Natural killer cell treated with Interleukin-12 subunit alpha and Interleukin-12 subunit beta and Interleukin-15 and Interleukin-18, amount 100 ng/mL, for 72 hours (primary cell): ENCODE measurements at places on chromosomes 5 and 9. TPM values are rescaled to one million over a fixed set of nuclear protein-coding genes. Genes with fewer than 3 reads are reported as not detected.
A peak's percentile ranks its signal among the peaks of the same experiment; 100 is the strongest.

FGF1 gene
- total RNA-seq: not detected

SEMA6A gene
- not detected for total RNA-seq

KLF9 gene
- total RNA-seq: 4.0 TPM

TICAM2 gene
- total RNA-seq: 11.1 TPM

SLC36A3 gene
- not detected for total RNA-seq

C9orf153 gene
- 0.43 TPM for total RNA-seq

TMC1 gene
- total RNA-seq: not detected

CAAP1 gene
- 15.8 TPM for total RNA-seq

CCL27 gene
- total RNA-seq: not detected

C1QTNF2 gene
- total RNA-seq: not detected

GRCh38 chr5:77301447-77301883 is 91.0 kb downstream of the PDE8B start:
- no peaks in the 10 kb centered on the region for H3K4me1 ChIP-seq
- H3K4me3 ChIP-seq: no peak overlapping the region
- peaks cover 44% of the 10 kb centered on the region for H3K27me3 ChIP-seq

GRCh38 chr5:62475072-62475471 is 62.5 kb downstream of the IPO11 start:
- H3K36me3 ChIP-seq: no peaks in the 10 kb centered on the region
- H3K4me3 ChIP-seq: no peak overlapping the region
- H3K27me3 ChIP-seq: no peaks in the 10 kb centered on the region
- no peaks in the 10 kb centered on the region for H3K4me1 ChIP-seq

- peaks cover 4% of the 10 kb centered on the region for H3K4me1 ChIP-seq
- no peak overlapping the region for H3K27ac ChIP-seq
- H3K4me3 ChIP-seq: no peak overlapping the region
- H3K27me3 ChIP-seq: peaks cover 45% of the 10 kb centered on the region
Observed at GRCh38 chr9:34771007-34771406, 61.1 kb upstream of the CCL21 start.

DNA sequence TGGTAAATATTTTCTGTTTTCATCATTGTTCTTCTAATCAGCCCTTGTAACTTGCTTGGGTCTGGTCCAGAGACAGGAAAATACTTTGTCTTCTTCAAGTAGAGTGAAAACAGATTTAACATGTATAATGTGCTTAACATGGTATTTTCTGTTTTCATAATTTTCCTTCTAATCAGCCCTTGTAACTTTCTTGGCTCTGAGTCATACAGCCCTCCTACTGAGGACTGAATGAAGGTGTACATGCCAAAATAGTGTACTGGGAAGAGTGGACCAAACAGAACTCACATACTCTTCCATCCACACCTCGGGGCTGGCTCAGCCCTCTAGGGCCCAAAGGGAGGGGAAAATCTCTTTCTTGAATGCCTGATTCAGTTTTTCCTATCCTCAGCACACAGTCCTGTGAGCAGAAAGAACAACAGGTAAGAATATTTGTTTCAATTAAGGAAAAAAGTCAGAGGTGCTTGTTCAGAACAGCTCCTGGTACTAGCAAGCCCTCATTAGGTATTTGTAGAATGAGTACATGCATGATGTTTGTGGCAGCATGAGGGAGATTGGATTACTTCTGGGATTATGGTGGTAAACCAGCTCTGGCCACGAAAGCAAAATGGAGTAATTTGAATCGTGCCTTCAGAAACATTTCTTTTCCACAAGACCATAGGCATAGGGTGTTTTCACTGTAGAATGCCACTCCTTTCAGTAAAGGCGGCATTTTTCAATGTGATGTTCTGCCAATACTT is 24.2 kb upstream of the MACIR start:
- H3K27me3 ChIP-seq: peaks cover 9% of the 10 kb centered on the region
- peaks cover 12% of the 10 kb centered on the region for H3K36me3 ChIP-seq
- H3K4me3 ChIP-seq: no peak overlapping the region
- H3K27ac ChIP-seq: no peak overlapping the region

DNA sequence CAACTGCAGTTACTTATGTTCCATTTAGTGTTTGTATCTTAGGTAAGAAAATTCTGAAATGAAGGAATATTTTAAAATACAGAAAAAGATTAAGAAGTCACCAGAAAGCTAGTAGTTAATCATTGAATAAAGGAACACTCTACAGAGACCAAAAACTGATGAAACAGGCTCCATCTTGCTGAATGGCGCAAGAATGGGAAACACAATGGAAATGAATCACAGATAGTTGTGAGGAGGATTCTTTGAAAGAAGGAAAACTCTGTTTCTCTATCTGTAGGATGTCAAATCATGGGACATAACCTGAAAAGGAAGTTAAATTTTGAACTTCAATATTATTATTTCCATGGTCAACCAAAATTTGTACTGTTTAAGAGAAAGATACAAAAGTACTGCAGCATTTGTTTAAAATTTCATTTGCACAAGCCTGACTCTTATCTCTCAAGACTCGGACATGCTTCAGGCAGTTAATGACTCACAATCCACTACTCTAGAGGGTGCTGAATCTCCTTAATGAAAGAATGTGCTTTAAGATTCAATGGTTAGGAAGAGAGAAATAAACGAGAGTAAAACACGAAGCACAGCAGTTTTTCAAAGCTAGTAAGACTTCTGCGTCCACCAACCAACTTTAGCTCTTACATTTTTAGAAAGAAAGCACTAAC is 1064.4 kb upstream of the DMAC1 start:
- no peak for DNase-seq
- peaks cover 3% of the 10 kb centered on the region for H3K36me3 ChIP-seq
- H3K4me3 ChIP-seq: no peak overlapping the region

DNA sequence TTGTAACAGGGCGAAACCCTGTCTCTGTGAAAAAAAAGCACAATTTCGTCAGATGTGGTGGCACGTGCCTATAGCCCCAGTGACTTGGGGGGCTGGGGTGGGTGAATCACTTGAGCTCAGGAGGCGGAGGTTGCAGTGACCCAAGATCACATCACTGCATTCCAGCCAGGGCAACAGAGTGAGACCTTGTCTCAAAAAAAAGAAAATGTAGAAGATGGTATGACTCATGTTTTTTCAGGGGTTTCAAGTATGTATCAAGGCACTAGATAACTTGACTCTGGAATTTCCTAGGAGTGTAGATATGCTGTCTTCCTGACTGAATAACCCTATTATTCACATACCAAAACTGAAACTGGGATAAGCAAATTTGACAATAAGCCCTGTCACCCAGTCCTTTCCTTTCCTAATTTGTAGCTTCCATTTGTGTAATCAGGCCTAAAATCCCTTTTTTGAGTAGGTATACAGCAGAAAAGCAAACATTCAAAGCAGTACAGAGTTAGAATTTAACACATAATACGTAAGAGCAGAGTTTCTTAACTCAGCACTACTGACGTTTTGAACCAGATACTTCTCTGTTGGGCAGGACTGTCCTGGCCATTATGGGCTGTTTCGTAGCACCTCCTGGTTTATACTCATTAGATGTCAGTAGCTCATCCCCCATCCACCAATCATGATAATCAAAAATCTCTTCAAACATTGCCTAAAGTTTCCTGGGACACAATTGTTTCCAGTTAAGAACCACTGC is 17.3 kb upstream of the ANKRD18B start:
- no peak for DNase-seq
- H3K4me1 ChIP-seq: peaks cover 2% of the 10 kb centered on the region
- H3K27me3 ChIP-seq: no peaks in the 10 kb centered on the region
- H3K36me3 ChIP-seq: no peaks in the 10 kb centered on the region

DNA sequence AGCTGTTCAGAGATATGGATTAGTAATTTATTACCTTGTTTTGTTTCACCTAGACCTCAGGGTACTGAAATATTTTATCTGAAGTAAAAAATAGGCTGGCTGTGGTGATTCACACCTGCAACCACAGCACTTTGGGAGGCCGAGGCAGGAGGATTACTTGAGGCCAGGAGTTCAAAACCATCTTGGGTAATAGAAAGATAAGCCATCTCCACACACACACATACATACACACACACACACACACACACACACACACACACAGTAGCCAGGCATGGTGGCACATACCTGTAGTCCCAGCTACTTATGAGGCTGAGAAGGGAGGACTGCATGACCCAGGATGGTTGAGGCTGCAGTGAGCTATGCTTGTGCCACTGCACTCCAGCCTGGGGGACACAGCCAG is 3.7 kb downstream of the ANXA2R start:
- no peaks in the 10 kb centered on the region for H3K27me3 ChIP-seq
- H3K36me3 ChIP-seq: no peaks in the 10 kb centered on the region
- no peak for DNase-seq
- peak overlapping the region; percentile 92 for H3K27ac ChIP-seq
- H3K4me3 ChIP-seq: no peak overlapping the region
- peaks cover 62% of the 10 kb centered on the region for H3K4me1 ChIP-seq

DNA sequence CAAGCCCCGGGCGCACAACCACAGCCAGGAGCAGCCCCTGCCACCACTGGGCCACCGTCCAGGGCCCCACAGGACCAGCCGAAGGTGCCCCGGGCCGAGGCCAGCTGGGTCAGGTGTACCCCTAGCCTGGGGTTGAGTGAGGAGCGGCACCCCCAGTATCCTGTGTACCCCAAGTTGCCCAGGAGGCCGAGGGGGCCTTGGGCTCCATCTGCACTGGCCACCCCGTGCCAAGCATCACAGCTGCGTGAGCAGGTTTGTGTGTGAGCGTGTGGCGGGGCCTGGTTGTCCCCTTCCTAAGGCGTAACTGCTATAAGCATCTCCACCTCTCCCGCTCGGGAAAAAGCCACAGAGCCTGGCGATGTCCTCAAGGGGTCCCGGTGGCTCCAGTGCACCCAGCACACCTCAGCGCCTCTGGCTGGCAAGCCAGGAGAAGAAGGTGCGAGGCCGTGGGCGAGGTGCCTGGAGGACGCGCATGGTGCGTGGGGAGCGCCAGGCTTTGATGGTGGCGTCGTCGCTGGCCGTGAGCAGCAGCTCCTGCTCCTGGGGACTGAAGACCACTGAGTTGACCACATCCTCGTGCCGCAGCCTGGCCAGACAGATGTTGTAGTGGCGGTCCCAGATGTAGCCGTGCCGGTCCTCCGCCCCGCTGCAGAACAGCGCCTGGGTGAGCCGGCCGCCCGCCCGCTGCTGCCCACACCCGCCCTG is 3.9 kb downstream of the FBXW5 start:
- no peak overlapping the region for H3K27ac ChIP-seq
- H3K4me3 ChIP-seq: no peak overlapping the region

DNA sequence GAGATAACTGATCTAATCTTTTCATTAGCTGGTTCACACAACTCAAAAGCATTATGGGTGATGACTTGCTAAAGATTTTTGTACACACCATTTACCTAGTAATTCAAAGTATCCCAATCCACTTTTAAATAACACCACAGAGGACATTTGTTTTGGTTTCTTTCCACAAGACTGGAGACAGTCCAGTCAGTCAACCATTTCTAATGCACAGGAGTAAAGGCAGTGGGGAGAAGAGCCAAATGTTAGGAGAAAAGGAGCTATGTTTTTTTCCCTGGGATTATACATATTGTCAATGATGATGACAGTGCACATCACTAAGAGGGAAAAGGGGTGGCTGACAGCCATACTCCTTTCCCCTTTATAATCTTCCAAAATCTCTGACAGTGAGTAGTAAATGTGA is 240.9 kb downstream of the GABRB2 start:
- no peaks in the 10 kb centered on the region for H3K4me1 ChIP-seq
- DNase-seq: no peak
- H3K27me3 ChIP-seq: no peaks in the 10 kb centered on the region
- no peak overlapping the region for H3K4me3 ChIP-seq

DNA sequence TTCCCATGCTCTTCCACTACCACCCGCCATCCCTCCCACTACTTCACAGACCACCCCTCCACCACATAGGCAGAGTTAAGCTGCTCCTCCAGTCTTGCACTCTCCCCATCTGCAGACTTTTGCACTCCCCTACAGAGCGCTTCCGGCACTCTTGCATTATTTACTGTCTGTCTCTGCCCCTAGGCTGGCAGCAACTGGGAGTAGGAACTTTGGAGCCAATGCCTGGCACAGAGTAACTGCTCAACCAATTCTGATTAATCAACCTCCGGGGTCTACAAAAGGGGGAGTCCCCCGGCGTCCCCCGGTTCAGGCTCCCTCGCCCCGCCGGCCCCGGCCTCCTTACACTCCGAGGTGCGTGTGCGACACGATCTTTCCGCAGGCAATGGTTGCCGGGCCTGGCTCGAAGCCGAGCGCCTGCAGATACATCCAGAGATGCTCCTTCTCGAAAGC is 498 bp downstream of the HAUS6 start:
- peak overlapping the region; percentile 97 for H3K27ac ChIP-seq
- H3K27me3 ChIP-seq: no peaks in the 10 kb centered on the region
- H3K4me1 ChIP-seq: peaks cover 19% of the 10 kb centered on the region
- DNase-seq: peak; percentile 65
- H3K36me3 ChIP-seq: peaks cover 6% of the 10 kb centered on the region

DNA sequence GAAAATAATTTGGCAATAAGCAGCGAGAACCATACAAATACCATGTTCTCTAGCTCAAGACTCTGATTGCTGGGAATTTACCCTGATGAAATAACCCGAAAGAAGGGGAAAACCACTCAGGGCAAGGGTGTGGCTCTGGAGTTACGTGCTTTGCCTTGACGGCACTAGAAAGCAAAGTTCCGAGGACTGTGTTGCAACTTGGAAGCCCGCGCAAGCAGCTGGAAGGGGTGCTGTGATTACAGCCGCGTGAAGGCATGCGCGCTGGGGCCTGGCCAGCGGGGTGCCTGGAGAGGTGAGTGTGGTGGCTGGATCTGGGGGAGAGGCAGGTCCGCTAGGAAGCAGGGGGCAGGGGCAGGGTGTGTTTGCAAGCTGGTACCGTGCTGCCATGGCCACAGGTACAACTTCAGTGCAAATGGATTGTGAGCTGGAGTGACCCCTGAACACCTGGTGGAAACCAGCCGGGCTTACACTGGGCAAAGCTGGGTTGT is 52.6 kb upstream of the CNOT6 start:
- H3K4me1 ChIP-seq: no peaks in the 10 kb centered on the region
- H3K4me3 ChIP-seq: no peak overlapping the region
- no peak overlapping the region for H3K27ac ChIP-seq
- H3K27me3 ChIP-seq: peaks cover 17% of the 10 kb centered on the region

GRCh38 chr5:149411738-149412519 is 32.8 kb upstream of the IL17B start:
- H3K27ac ChIP-seq: no peak overlapping the region
- no peak for DNase-seq
- no peak overlapping the region for H3K4me3 ChIP-seq
- H3K4me1 ChIP-seq: no peaks in the 10 kb centered on the region
- H3K27me3 ChIP-seq: peaks cover 7% of the 10 kb centered on the region

- peak overlapping the region; percentile 78 for H3K4me3 ChIP-seq
- no peaks in the 10 kb centered on the region for H3K27me3 ChIP-seq
- no peaks in the 10 kb centered on the region for H3K36me3 ChIP-seq
- H3K27ac ChIP-seq: peak overlapping the region; percentile 96
Observed at GRCh38 chr9:76575761-76576160, 116.8 kb downstream of the GCNT1 start.
